ENCODE measurements at places on chromosomes 12 and 14.

DNA sequence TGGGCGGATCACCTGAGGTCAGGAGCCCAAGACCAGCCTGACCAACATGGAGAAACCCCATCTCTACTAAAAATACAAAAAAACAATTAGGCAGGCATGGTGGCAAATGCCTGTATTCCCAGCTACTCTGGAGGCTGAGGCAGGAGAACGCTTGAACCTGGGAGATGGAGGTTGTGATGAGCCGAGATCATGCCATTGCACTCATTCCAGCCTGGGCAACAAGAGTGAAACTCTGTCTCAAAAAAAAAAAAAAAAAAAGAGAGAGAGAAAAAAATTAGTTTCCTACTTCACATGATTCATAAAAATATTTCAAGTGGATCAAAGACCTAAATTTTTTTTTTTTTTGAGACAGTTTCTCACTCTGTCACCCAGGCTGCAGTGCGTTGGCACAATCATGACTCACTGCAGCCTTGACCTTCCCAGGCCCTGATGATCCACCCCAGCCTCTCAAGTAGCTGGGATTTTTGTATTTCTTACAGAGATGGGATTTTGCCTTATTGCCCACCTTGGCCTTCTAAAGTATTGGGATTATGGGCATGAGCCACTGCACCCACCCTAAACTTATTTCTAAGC, 24.9 kb downstream of the FCF1 start:
- no peak for DNase-seq

GRCh38 chr12:56723889-56724700, 1.0 kb downstream of the NACA start:
- no peak for DNase-seq

GRCh38 chr14:105891631-105892452, 365.5 kb downstream of the TMEM121 start:
- DNase-seq = peak; percentile 5

GRCh38 chr12:6627616-6628015, 8.1 kb downstream of the LPAR5 start:
- DNase-seq = peak; percentile 39

DNA sequence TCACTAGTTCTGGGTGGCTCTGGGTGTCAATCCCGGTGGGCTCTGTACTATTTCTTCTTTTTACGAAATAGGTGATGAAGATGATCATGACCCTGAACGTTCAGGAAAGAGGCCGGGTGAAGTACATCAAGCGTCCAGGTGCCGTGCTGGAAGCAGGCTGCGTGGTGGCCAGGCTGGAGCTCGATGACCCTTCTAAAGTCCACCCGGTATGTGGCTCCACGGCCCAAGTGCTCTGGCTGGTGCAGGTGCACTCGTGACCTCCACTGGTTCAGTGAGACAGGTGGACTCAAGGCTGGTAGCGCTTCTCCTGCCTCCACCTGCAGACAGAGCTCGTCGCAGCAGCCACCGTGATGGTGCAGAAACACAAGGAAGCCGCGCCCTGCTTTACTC, 85.1 kb downstream of the ACACB start:
- no peak for DNase-seq

DNA sequence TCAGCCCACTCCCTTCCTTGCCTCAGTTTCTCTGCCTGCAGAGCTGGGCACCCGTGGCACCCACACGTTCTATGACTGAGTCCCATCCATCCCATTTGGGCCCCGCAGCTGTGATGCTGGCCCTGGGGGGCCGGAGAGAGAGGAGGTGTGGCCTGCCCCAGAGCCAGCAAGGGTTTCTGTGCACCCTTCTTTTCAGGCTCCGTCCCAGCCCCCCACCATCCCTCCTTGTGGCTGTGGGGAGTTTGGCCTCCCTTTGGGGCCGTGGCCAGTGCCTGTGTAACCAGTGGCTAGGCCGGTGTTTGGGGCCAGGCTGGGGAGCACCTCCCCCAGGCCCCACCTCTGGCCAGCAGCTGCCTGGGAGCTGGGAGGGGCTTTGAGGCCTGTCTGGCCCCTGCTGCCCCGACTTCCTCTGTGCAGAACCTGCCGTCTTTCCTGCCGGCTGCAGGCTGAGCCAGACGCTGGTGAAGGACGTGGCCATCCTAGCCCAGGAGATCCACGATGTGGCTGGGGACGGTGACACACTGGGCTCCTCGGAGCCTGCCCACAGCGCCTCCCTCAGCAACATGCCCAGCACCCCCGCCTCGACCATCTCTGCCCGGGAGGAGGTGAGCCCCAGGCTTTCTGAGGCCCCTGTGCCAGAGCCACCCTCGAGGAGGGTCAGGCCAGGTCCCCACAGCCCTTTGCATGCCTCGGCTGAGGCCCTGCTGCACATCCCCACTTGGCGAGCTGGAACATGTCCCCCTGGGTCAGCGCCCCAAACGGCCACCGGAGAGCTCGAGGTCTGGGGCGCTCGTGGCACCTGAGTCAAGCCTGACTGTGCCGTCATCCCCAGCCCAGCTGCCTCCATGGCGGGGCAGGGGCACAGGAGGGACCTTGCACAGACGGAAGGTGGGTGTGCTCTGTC, 27.7 kb downstream of the CEP170B start:
- DNase-seq = peak; percentile 11

DNA sequence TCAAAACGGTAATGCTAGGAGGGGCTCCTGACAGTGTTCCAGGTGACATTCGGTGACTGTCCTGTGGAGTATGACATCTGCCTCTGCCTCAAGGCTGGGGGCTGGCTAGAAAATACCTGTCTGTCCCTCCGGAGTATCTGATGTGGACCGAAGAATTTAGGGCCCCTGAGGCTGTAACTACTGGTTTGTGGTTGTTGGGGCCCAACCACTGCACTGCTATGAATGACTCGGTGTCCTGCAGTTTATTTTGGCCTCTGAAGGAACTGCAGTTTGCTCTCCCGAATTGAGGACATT, 198.9 kb upstream of the CAND1 start:
- no peak for DNase-seq

- DNase-seq = no peak
Measured at GRCh38 chr14:94612174-94612573, at the start of gene SERPINA3. TSS of gene SERPINA3 (plus strand) at chr14:94612391. CDS start at chr14:94614442, 2,051 bp downstream.

- no peak for DNase-seq
Measured at GRCh38 chr12:71967211-71967610, 28.6 kb downstream of the TPH2 start.

GRCh38 chr12:113665457-113665856, 193.8 kb upstream of the LHX5 start:
- DNase-seq = no peak

GRCh38 chr12:121295116-121295745, 1.3 kb downstream of the CAMKK2 start:
- DNase-seq = no peak

DNA sequence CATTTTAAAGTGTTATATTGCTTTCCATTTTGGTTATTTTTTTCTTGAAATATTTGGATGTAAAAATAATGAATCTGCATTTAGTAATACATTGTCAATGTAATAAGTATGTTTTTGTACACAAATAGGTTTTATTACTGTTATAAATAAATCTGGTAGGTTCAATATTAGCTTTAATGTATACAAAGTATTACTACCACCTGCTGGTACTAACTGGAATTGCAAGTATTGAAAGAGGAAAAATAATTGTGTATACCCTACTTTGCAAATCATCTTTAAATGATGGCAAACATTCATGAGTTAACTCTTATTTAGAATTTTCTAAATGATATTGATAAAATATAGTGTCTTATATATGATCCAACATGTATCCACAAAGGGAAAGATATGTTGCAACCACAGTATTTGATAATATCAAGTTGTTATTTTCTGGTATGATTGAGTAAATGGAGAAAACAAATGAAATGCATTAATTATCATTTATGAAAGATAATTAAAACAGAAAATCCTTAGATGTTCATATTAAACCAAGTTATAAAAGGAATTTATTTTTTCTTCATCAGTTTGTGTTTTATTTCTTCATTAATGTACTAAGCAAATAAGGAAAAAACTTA, 3.2 kb downstream of the OR4K2 start:
- no peak for DNase-seq

DNA sequence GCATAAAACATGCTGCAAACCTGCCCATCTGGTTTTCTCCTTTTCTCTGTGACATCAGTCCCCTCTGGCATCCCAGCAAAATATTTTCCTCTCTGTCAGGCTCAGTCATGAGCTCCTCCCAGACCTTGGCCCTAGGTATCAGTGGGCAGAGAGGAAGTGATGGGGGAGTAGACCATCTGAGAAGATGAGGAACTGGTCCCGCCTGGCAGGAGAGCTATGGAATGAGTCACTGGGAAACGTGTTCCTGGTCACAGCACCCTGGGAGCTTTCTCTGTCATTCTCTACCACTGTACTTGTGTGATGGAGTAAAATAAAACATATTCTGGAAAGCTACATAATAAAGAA, 5.0 kb upstream of the SRSF9 start:
- DNase-seq = no peak

DNA sequence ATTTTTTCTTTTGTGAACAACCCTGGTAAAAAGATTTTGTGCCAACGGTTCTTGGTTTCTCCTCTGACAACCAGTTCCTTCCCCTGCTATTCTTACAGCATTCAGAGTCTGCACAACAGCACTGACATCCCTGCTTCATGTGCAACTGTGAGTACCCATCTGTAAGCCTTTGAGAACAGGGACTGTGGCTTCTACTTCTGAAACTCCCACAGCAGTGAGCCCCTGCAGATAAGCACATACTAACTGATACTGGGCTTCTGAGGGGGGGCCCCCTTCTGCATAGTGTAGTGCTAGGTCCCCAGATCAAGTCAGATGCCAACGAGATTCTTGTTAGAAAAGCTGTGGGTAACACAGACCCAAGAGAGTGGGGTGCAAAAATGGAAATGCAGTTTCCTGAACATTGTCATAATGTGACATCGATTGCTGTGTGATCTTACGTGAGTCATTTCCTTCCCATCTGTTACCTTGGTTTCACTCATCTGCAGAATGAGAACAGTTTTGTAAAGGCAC, 11.1 kb upstream of the NINJ2 start:
- peak; percentile 22 for DNase-seq

DNA sequence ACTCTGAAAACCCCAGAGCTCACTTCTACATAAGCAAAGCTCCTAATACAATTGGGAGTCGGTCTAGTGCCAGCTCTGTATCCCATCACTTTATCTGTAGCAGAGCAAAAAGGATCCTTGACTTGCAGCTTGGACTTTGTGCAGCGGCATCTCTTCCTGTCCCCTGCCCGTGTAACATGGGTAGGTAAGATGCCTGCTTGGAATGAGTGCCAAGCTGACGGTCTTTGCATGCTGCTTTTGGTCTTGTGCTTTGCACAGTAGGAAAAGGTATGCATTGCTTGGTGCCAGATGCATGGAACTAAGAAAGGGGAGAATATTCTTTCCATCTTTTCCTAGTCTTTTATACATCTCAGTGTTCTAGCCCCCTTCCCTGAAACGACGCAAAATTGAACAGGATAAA, 6.9 kb upstream of the PLEKHH1 start:
- DNase-seq = no peak

- no peak for DNase-seq
Measured at GRCh38 chr12:96070670-96071279, 35.4 kb upstream of the LTA4H start.

DNA sequence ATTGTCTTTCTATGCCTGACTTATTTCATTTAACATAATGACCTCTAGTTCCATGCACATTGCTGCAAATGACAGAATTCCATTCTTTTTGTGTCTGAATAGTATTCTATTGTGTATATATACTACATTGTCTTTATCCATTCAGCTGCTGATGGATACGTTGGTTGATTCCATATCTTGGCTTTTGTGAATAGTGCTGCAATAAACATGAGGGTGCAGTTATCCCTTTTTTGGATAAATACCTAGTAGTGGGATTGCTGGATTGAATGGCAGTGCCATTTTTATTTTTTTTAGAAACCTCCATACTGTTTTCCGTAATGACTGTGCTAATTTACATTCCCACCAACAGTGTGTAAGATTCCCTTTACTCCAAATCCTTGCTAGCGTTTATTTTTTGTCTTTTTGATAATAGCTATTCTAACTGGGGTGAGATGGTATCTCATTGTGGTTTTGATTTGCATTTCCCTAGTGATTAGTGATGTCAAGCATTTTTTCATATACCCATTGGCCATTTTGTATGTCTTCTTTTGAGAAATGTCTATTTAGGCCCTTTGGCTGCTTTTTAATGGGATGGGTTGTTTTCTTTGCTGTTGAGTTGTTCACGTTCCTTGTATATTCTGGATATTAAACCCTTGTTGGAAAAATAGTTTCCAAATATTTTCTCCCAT, 2.3 kb downstream of the OAS2 start:
- no peak for DNase-seq

- no peak for DNase-seq
Measured at GRCh38 chr14:68649476-68650189, 143.2 kb downstream of the ZFP36L1 start.

DNA sequence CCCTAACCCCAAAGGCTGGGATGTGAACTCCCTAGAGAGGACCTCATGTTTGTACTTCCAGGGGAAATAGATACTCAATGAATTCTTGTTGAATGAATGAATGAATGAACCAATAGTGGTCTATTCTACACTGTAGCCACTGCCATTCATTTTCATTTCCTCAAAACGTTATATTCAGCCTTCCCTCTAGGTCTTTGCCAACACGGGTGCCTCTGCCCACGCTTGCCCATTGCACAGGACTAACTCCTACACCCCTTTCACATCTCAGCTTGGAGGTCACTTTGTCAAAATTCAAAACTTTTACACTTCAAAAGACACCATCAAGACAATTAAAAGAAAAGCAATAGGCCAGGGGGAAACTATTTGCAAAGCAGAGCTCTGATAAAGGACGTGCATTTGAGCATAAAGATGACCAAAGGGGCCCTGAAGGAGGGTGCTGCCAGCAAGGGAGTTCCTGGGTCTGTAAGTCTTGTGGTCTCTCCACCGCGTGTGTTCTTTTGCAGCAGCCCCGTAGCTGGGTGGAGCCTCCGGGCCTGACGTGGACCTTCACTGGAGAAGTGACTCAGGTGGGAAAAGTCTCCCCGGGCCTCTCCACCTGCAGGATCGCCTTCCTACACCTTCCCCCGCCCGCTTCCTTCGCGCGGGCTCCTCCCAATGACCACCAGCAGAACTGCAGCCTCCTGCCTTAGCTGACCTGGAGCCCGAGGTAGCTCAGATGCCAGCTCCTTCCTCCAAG, 31.5 kb downstream of the TMEM63C start:
- DNase-seq = no peak

DNA sequence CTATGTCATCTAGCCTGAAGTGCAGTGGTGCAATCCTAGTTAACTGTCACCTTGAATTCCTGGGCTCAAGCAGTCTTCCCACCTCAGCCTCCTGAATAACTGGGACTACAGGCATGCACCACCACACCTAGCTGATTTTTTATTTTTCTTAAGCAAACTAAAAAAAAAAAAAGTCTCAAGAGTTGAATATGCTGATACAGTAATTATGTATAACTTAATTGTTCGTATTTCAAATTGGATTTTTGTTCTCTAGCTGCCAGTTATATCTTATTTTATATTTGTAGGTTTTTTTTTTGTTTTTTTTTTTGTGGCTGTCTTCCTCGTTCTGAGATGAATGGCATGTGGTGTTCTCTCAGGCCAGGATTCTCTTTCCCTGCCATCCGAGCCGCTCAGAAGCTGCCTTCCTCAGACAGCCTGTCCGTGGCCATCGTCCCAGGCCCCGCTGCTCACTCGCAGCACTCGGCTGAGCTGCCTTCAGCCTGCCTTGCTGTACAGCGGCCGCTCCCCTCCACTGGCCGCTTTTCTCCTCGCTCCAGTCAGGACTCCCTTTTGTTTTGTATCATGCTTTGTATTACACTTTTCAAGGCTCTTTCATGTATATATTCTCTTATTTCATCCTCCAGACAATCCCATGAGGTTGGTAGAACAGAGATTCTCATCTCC, 53.3 kb downstream of the WDR20 start:
- no peak for DNase-seq

- no peak for DNase-seq
Measured at GRCh38 chr14:85165094-85165493, 364.9 kb upstream of the FLRT2 start.

GRCh38 chr12:4193821-4194220, 79.7 kb upstream of the CCND2 start:
- no peak for DNase-seq

All from T-helper 17 cell (primary cell).